ENCODE measurements at places on chromosomes 12 and 14.
A peak's percentile ranks its signal among the peaks of the same experiment; 100 is the strongest.

GRCh38 chr14:38391334-38391733 lies 135.4 kb upstream of the CLEC14A start:
- DNase-seq: no peak

DNA sequence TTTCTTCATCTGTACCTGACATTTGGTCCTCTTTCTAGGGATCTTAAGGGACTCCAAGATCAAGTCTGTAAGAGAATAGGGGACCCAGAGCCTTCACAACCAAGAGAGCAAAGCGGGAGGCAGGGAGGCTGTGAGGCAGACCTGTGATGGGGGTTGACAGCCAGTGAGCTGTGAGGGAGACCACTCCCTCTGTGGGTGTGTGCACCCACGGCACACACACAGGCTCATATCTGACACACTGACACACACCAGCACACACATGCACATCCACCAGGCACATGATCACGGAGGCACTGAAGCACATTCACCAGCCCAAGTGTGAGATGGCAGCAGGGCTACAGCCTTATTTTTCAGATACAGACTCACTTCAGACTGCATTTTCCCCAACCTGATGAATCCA lies 55.2 kb downstream of the SPTB start:
- DNase-seq: no peak

- DNase-seq: no peak
These were observed 88.8 kb downstream of the CCDC60 start for GRCh38 chr12:119423285-119423684.

DNA sequence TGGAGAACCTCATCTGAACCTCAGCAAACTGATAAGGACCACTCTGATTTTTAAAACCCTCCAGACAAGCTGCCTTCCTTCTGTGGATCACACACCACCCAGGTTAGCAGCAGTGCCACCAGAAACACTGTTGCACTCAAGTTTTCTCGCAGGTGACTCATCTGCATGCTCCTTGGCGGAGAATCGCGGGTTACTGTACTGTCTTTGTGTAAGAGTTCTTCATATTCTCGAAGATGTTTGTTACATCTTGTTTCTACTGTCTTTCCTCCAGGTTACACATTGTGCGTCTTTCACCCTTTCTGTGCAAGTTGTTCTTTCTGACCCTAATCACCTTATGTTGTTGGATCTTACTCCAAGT lies 331.2 kb downstream of the CACNA1C start:
- DNase-seq: peak; percentile 22

DNA sequence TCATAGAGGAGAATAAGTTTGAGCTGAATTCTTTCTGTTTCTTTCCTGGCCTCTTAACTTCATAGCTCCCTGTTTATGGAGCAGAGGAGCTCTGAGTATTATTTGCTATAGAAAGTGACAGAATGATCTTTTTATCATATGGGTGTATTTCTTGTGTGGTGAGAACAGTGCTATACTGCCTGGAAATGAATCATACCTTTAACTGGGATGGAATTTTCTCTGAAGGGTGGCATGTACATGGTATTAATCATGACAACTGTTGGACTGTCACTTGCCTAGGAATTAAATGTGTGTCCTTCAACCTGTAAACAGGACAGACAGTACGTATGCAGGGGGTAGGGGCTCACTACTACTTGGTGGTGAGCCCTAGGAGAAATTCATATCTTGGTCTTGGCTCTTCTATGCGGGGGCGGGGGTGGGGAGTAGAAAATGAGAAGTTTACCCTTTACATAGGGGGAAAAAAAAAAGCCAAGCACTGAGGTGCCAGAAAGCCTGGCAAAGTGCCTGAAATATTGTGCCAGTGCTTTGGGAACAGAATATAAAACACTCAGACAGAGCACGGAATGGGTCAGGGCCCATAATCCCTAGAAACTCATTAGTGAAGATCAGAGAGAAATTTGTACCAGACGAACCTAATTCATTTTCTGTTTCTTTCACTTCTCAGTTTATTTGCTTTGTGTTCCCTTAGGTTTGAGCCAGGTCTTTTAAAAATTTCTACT lies 33.8 kb downstream of the ARMH4 start:
- no peak for DNase-seq

DNA sequence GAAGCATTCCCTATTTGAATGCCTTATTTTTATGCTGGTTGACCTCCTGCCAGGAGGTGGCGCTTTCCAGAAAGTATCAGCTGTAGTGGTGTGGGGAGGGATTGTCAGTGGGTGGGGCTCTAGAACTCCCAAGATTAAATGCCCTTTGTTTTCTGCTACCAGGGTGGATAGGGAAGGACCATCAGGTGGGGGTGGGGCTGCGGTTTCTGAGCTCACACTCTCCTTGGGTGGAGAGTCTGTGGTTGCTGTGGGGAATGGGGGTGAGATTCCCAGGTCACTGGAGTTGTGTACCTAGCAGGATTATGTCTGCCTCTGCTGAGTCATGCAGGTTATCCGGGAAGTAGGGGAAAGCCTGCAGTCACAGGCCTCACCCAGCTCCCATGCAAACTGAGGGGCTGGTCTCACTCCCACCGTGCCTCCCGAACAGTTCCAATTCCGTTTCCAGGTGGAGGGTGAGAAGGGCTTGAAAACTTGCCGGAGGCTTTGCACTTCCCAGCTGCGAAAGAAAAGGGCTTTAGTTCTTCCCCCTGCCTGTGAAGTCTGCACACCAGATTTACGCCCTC lies 68.3 kb downstream of the ALG10B start:
- no peak for DNase-seq

GRCh38 chr12:20187456-20187855 lies 180.9 kb upstream of the PDE3A start:
- DNase-seq: no peak

- DNase-seq: no peak
These were observed 28.8 kb downstream of the KRT80 start for GRCh38 chr12:52162981-52163380.

GRCh38 chr12:95322326-95322725 lies 104.7 kb downstream of the VEZT start:
- no peak for DNase-seq

DNA sequence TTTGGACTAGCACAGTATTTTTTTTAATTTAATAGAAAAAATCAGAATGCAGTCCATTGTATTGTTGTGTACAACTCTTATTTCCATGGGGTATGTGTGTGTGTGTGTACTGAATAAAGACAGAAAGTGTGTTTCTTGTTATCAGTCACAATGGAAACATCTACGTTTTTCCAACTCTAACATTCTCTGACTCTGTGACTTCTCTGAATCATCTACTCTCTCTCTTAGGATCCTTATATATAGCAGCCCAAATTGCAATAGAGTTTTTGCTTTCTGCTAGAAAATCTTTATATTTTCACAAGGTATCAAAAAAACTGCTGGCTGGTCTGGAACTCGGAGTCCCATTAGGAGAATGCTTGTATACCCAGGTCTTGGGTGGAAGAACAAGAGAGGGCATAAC lies 138.9 kb upstream of the ARID2 start:
- DNase-seq: no peak

DNA sequence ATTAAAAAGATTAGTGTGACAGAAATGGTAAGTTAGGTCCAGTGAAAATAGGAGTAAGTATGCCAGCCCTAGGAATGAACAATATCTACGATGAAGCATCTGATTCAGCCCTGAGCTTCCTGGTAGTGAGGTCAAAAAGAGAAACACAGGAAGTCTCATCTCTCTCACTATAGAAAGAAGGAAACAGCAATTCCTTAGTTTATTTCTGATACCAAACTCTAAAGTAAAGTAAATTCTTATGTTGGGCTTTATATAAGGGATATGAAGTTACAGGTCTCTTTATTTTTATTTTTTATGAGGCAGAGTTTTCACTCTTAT lies 76.7 kb upstream of the RFLNA start:
- no peak for DNase-seq

- no peak for DNase-seq
These were observed 53.1 kb downstream of the KIF26A start for GRCh38 chr14:104191409-104191997.

- DNase-seq: no peak
These were observed 138.4 kb upstream of the PELI2 start for GRCh38 chr14:55979781-55980180.

- DNase-seq: no peak
These were observed 275.6 kb downstream of the AACS start for GRCh38 chr12:125340791-125341190.

GRCh38 chr14:77092676-77093075 lies 5.4 kb upstream of the CIPC start:
- no peak for DNase-seq

All from tibial nerve (tissue), 4 donors.